ENCODE measurements at places on chromosomes 7 and 10.

DNA sequence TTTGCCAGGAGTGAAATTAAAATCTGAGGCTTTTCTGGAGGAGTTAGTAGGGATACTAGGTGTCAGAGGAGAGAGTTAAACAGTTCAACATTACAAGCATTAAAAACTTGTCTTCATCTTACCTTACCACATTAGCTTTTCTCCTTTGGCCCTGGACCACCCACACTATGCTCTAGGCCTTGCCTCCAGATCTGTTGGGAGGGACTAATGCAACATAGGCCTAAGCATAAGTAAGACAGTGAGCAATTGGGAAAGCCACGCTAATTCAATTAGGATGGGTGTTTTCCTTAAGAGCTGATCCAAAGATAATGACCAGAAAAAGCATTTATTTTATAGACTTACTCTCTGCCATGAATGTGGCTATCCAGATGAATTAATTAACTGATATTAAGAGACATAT, 158.9 kb downstream of the ELMO1 start:
- no peak for DNase-seq

DNA sequence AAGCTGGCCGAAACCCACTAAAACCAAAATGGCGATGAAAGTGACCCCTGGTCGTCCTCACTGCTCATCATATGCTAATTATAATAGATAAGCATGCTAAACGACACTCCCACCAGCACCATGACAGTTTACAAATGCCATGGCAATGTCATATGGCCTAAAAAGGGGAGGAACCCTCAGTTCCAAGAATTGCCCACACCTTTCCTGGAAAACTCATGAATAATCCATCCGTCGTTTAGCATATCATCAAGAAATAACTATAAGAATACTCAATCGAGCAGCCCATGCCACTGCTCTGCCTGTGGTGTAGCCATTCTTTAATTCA, 422.0 kb downstream of the CALN1 start:
- no peak for DNase-seq

- DNase-seq, result no peak
Observed at GRCh38 chr10:73591935-73592699, 975 bp upstream of the USP54 start.

- no peak for DNase-seq
Observed at GRCh38 chr10:122282909-122283308, 11.8 kb downstream of the BTBD16 start.

- no peak for DNase-seq
Observed at GRCh38 chr7:47454974-47455871, 126.7 kb downstream of the TNS3 start.

- DNase-seq, result no peak
Observed at GRCh38 chr10:17122052-17122451, 7.6 kb downstream of the CUBN start.

All from stimulated activated CD8-positive, alpha-beta memory T cell treated with anti-CD3 and anti-CD28 coated beads, Interleukin-7, amount 100 ng/mL, for 4 hours (primary cell).